CD8-positive, alpha-beta memory T cell (primary cell): ENCODE measurements at places on chromosomes 5 and 9. TPM values are rescaled to one million over a fixed set of nuclear protein-coding genes. Genes with fewer than 3 reads are reported as not detected.

The POLR1E gene
- 21.4 TPM for polyA plus RNA-seq

- no peak for DNase-seq
These were observed 377.7 kb upstream of the IRX1 start for GRCh38 chr5:3217771-3218495.

The GAS1 gene
- 1.2 TPM for polyA plus RNA-seq

GRCh38 chr5:97044052-97044451 is 98.4 kb downstream of the LIX1 start:
- no peak for DNase-seq
